ENCODE measurements at places on chromosomes 1 and 21. TPM values are rescaled to one million over a fixed set of nuclear protein-coding genes. Genes with fewer than 3 reads are reported as not detected.

The PTGFR gene
- not detected for total RNA-seq

The LY9 gene
- total RNA-seq = 124 TPM

GRCh38 chr1:169207797-169208520 is 101.5 kb downstream of the ATP1B1 start:
- no peak for DNase-seq
- no peaks in the 10 kb centered on the region for H3K27me3 ChIP-seq
- no peaks in the 10 kb centered on the region for H3K4me1 ChIP-seq
- no peak overlapping the region for H3K4me3 ChIP-seq

DNA sequence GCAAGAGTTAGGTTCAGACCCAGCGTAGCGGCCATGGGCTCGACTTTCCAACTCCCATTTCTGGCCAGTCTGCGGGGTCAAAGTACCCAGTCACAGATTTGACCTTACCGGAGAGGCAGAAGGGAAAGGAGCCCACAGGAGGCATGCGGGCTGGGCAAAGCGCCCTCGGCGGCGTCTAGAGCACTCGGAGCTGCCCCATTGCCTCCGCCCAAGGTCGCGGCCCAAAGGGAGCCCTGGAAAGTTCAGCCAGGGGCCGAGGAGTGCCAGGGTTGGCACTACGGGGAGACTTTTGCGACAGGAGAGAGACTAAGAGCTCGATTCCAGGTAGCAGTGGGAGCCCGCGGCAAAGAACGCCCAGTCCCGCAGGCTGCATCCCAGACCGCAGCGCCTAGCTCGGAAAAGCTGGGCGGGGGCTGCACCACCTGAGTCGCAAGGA is 896 bp downstream of the KANK4 start:
- DNase-seq = no peak
- peaks cover 3% of the 10 kb centered on the region for H3K36me3 ChIP-seq
- peaks cover 68% of the 10 kb centered on the region for H3K27me3 ChIP-seq
- peaks cover 2% of the 10 kb centered on the region for H3K4me1 ChIP-seq
- H3K4me3 ChIP-seq = no peak overlapping the region

The NEXN gene
- 4.5 TPM for total RNA-seq

DNA sequence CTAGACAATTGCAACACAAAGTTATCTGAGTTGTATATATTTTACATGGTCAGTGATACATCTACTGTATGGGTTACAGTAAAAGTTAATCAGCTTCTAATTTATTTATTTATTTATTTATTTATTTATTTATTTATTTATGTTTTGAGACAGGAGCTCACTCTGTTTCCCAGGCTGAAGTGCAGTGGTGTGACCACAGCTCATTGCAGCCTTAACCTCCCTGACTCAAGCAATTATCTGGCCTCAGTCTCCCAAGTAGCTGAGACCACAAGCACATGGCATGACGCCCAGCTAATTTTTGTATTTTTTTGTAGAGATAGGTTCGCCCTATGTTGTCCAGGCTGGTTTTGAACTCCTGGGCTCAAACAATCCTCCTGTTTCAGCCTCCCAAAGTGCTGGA is 241.6 kb downstream of the PTPRC start:
- no peak for DNase-seq
- H3K4me3 ChIP-seq = no peak overlapping the region
- no peak overlapping the region for H3K27ac ChIP-seq
- peaks cover 2% of the 10 kb centered on the region for H3K4me1 ChIP-seq

- no peaks in the 10 kb centered on the region for H3K36me3 ChIP-seq
- no peaks in the 10 kb centered on the region for H3K4me1 ChIP-seq
- no peak overlapping the region for H3K4me3 ChIP-seq
- no peak for DNase-seq
- no peaks in the 10 kb centered on the region for H3K27me3 ChIP-seq
Observed at GRCh38 chr1:186535388-186536133, 74.6 kb upstream of the PDC start.

The OR6N1 gene
- total RNA-seq = not detected

DNA sequence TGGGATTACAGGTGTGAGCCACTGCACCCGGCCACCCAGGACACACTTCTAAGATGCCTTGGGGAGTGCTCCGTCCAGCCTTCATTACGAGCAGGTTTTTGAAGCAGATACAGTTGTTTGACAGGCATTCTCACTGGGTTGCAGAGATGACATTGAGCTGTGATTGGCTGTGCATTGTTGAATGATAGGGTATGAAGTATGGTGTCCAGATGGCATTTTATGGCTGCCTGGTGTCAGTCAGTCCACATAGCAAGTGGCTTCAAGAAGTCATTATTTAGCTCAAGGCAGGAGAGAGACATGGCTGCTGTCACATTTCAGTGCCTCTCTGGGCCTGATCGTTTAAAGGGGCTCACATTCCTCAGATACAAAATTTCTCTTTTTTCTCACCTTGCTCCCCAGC is 14.8 kb upstream of the PADI2 start:
- no peak for DNase-seq
- H3K4me3 ChIP-seq = no peak overlapping the region
- peaks cover 57% of the 10 kb centered on the region for H3K27me3 ChIP-seq
- H3K27ac ChIP-seq = no peak overlapping the region

DNA sequence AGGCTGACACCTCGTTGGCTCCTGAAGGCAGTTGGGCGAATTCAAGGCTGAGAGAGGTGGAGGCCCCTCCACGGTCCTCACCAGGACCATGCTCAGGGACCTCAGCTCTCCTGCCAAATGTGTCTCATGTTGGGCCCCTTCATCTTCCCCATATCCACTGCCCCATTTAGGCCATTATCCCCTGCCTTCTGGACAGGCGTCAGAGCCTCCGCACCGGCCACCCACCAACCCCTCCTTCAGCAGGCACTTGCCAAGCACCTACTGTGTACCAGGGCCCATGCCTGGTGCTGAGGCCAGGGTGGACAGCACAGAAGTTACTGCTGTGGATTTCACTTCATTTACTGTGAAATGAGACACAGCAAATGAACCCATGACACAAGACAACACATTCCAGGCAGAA is 325.8 kb downstream of the MATN1 start:
- H3K27ac ChIP-seq = no peak overlapping the region
- peaks cover 44% of the 10 kb centered on the region for H3K27me3 ChIP-seq
- H3K36me3 ChIP-seq = peaks cover 3% of the 10 kb centered on the region
- no peak overlapping the region for H3K4me3 ChIP-seq

GRCh38 chr1:145918144-145918991 is at the start of gene PEX11B:
Gene PEX11B (minus strand): TSS chr1:145918717. CDS start chr1:145918688, 29 bp downstream.
- no peaks in the 10 kb centered on the region for H3K27me3 ChIP-seq
- peaks cover 35% of the 10 kb centered on the region for H3K4me1 ChIP-seq
- DNase-seq = peak; percentile 86
- peaks cover 6% of the 10 kb centered on the region for H3K36me3 ChIP-seq

GRCh38 chr1:169959686-169960085 is 66.0 kb upstream of the SCYL3 start:
- H3K4me3 ChIP-seq = no peak overlapping the region
- DNase-seq = no peak
- H3K36me3 ChIP-seq = peaks cover 5% of the 10 kb centered on the region
- H3K4me1 ChIP-seq = peaks cover 3% of the 10 kb centered on the region
- no peak overlapping the region for H3K27ac ChIP-seq

DNA sequence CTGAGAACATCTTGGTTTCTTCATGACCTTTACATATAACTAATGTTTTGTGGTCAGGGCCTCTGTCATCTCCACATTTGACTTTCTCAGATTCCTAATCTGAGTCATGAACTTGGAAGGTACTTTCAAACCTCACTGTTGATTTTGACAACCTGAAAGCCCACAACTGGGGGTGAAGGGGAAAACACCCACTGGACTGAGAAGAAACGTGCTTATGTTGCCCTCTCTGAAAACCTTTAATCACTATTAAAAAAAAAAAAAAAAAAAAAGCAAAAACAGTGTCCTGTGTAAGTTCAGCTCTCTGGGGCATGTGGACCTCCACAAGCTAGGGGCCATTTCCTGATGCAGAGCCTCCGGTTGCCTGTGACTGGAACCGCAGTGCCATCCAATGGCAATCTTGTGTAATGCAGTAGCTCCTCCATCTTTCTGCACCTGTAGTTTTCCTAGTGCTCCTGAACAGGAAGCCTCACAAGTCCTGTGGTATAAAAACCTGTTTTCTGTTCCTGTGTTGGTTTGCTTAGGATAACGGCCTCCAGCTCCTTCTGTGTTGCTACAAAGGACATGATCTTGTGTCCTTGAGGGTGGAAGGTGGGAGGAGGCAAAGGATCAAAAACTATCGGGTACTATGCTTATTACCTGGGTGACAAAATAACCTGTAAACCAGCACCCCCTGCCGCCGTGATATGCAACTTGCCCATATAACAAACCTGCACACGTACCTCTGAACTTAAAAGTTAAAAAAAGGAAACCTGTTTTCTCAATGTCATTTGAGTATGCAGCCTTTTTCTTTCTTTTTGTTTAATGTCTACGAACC is 124.5 kb downstream of the ZNF648 start:
- no peak overlapping the region for H3K4me3 ChIP-seq
- peaks cover 2% of the 10 kb centered on the region for H3K4me1 ChIP-seq
- H3K36me3 ChIP-seq = no peaks in the 10 kb centered on the region
- DNase-seq = no peak
- no peak overlapping the region for H3K27ac ChIP-seq
- H3K27me3 ChIP-seq = peaks cover 4% of the 10 kb centered on the region

DNA sequence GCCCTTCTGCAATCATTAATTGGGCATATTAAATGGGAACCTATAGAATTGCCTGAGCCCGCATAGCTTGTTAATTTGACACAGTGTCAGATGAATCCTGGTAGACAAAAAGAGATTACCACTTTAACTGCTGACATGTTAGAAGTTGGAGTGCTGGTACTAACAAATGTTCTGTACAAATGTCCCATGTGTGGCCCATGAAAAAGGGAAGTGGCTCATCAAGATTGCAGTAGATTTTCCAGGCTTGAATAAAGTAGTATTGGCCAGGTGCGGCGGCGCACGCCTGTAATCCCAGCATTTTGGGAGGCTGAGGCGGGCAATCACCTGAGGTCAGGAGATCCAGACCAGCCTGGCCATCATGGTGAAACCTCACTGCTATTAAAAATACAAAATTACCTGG is 45.6 kb downstream of the GNPAT start:
- H3K27me3 ChIP-seq = no peaks in the 10 kb centered on the region
- no peak overlapping the region for H3K4me3 ChIP-seq
- H3K36me3 ChIP-seq = no peaks in the 10 kb centered on the region
- H3K4me1 ChIP-seq = no peaks in the 10 kb centered on the region
- H3K27ac ChIP-seq = no peak overlapping the region

- DNase-seq = no peak
- H3K27me3 ChIP-seq = peaks cover 15% of the 10 kb centered on the region
- no peaks in the 10 kb centered on the region for H3K36me3 ChIP-seq
- peaks cover 16% of the 10 kb centered on the region for H3K4me1 ChIP-seq
Observed at GRCh38 chr1:153790313-153790965, 15.2 kb downstream of the SLC27A3 start.

The SGIP1 gene
- 0.07 TPM for total RNA-seq

DNA sequence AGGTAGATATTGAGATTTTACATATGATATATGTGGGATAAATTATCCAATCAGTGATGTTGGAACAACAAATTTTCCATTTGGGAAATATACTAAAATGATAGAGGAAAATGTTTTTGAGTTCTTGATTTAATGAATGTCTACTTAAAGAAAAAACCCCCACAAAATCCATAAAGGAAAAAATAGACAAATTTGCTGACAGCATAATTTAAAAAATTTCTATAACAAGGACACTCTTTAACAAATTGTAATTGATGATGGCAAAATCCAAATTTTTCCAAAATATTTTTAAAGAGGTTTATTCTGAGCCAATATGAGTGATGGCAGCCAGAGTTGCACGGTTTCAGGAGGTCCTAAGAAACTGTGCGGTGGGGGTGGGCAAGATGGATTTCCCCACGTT is 51.9 kb upstream of the RHOU start:
- no peak overlapping the region for H3K27ac ChIP-seq
- peaks cover 3% of the 10 kb centered on the region for H3K4me1 ChIP-seq
- H3K36me3 ChIP-seq = peaks cover 4% of the 10 kb centered on the region
- H3K4me3 ChIP-seq = no peak overlapping the region

The C1QC gene
- not detected for total RNA-seq

- no peaks in the 10 kb centered on the region for H3K36me3 ChIP-seq
- no peak overlapping the region for H3K4me3 ChIP-seq
- H3K27ac ChIP-seq = no peak overlapping the region
- peak; percentile 7 for DNase-seq
- H3K4me1 ChIP-seq = peaks cover 25% of the 10 kb centered on the region
- no peaks in the 10 kb centered on the region for H3K27me3 ChIP-seq
Observed at GRCh38 chr1:227895828-227896685, 51.7 kb downstream of the WNT9A start.

The TINAGL1 gene
- total RNA-seq = not detected

The LYPD8 gene
- not detected for total RNA-seq

The OR2M3 gene
- total RNA-seq = not detected

DNA sequence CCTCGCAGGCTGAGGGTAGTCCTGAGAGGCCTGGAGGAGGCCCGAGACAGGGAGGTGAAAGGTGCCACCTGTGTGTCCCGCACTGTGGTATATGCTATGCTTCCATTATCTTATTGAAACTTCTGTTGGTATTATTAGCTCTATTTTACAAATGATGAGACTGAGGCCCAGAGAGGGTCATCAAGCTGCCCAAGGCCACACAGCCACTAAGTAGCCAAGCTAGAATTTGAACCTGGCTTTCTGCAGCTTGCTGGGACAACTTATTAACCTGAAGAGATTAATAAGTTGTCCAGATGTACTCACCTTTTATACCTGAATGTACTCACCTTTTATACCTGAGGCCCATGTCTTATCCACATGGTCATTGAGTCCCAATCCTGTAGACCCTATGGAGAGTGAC is 83.0 kb downstream of the EPHB2 start:
- H3K27me3 ChIP-seq = peaks cover 35% of the 10 kb centered on the region
- peaks cover 6% of the 10 kb centered on the region for H3K4me1 ChIP-seq
- no peak for DNase-seq
- H3K27ac ChIP-seq = no peak overlapping the region
- H3K4me3 ChIP-seq = no peak overlapping the region
